ENCODE measurements at places on chromosomes 4 and X.

GRCh38 chrX:134240209-134240608 lies 3.2 kb downstream of the CCDC160 start:
- DNase-seq = no peak

GRCh38 chr4:151887031-151887815 lies 126.4 kb upstream of the GATB start:
- no peak for DNase-seq

- DNase-seq = no peak
Observed at GRCh38 chr4:5870701-5871100, 22.2 kb downstream of the CRMP1 start.

GRCh38 chrX:149939655-149939904 lies 1.3 kb upstream of the EOLA2 start:
- DNase-seq = no peak

DNA sequence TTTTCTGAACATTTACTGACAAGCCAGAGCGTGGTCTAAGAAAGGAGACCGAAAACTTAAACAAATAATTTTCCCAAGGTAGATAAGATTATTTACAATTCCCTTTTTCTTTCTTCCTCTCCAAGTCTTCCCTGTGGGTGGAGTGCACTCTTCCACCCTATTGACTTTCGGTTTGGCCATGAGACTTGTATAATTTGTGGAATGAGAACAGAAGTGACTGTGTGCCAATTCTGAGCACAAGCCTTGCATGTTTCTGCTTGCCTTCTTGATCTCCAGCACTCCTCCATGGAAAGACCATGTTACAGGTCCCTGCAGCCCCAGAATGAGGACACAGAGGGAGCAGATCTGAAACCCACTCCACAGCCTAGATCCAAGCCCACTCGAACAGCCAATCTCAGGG lies 150.0 kb upstream of the HPGD start:
- DNase-seq = no peak

DNA sequence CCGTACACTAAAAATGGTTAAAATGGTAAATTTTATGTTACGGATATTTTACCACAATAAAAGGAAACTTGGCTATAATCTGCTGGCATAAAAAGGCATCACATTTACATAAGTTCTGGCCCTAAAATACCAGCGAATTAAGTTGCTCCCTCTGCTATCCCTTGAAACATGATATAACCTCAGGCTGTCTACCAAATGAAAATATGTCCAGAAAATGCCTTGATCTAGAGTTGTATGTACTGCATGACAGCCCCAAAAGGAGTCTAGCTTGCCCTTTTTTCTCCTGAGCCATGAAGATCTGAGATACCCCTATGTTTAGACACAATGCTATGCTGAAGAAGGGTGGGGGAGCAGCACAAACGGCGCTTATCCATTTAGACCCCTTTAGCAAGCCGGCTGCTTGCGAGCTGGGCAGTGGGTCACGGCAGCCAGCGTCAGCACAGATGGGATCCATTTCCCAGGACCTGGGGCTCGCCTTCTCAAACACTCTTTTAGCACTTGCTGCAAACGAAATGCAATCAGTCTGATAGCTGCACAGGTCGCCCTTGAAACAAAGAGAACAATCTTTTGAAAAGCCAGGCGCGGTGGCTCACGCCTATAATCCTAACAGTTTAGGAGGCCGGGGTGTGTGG lies 77.0 kb downstream of the AFAP1 start:
- no peak for DNase-seq

DNA sequence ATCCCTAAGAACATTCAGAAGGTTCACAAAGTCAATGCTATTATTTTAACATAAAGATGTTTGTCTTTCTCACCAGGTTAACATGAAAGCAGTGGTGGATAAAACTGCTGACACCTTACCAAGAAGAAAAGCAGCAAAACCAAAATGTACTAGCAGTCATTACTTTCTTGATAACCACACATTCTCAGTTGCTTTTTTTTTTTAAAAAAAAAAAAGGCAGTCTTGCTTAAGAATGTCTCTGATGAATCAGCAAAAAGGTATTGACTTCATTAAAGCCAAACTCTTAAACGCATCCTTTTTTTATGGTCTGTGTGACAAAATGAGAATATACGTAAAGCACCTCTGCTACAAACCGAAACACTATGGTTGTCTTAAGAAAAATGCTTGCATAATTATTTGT lies 31.9 kb downstream of the CDKL2 start:
- no peak for DNase-seq

DNA sequence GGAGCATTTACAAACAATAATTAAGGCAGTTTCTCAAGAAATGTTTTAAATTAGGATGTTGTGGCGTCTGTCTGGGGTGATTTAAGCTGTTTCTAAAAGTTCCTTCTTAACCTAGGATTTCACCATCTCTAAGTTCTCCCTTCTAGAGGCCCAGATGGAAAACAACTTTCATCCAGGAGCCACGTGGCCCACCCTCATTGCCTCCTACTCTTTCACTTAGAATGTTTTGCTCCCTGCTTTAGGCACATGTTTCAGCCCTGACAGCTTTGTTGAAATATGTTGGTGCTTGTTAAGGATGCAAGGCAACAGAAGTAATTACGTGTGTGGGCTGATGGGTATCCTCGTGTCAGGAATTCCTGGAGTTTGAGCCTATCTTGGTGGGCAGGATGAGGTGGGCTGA lies 131.3 kb downstream of the GUCY2F start:
- DNase-seq = no peak

GRCh38 chrX:122866532-122866931 lies 317.5 kb upstream of the GRIA3 start:
- DNase-seq = no peak

All from NT2/D1 (cell line).